ENCODE measurements at places on chromosomes 1 and 21.

- DNase-seq = no peak
Observed at GRCh38 chr21:40564318-40564717, 282.6 kb downstream of the DSCAM start.

GRCh38 chr1:62407398-62408009, 29.3 kb upstream of the USP1 start:
- DNase-seq = no peak

- no peak for DNase-seq
Observed at GRCh38 chr1:75587692-75588091, 23.2 kb downstream of the SLC44A5 start.

- no peak for DNase-seq
Observed at GRCh38 chr1:55645270-55645669, 430.1 kb upstream of the USP24 start.

DNA sequence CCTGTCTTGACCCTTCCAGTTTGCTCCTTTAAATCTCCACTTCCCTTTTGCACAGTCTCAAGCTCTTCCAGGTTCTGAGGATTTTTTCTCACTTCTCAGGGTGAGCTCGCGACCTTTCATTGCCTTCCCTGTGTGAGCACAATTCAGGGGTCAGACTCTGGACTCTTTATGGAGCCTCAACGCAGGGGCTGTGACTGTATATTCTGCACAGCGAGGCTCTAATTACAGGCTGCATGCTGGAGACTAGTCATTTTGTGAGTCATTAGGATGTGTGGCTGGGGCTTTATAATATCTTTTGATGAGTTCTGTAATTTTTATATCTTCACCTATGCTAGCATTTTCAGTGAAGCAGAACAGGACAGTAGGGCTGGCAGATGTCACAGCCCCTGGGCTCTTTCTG, 270.7 kb downstream of the KAZN start:
- DNase-seq = no peak
